Fibroblast of pulmonary artery (primary cell): ENCODE measurements at places on chromosomes 1 and 21.

- no peak for DNase-seq
Measured at GRCh38 chr1:13538832-13539231, 25.0 kb upstream of the LRRC38 start.

- DNase-seq: no peak
Measured at GRCh38 chr1:93207211-93207610, 26.7 kb downstream of the CCDC18 start.

DNA sequence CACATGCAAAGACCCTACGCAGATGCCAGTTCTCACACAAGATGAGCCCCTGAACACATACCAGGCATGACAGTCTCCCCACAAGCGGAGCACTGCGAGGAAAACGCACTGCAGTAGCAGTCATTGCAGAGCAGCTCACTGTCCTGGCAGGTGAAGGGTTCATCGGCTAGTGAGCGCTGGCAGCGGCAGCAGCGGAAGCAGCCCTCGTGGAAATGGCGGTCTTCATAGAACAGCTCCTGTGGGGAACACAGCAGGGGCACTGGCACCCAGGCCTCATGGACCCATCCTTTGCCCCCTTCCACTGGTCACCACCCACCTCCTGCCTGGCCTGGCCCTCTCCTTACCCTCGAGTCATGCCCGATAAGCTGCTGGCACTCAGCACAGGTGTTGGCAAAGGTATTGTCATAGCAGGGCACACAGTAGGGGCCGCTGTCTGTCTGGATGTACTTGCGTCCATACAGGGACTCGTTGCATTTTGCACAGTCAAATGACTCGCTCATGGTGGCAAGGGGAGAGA is 6.3 kb downstream of the FHL3 start:
- no peak for DNase-seq

DNA sequence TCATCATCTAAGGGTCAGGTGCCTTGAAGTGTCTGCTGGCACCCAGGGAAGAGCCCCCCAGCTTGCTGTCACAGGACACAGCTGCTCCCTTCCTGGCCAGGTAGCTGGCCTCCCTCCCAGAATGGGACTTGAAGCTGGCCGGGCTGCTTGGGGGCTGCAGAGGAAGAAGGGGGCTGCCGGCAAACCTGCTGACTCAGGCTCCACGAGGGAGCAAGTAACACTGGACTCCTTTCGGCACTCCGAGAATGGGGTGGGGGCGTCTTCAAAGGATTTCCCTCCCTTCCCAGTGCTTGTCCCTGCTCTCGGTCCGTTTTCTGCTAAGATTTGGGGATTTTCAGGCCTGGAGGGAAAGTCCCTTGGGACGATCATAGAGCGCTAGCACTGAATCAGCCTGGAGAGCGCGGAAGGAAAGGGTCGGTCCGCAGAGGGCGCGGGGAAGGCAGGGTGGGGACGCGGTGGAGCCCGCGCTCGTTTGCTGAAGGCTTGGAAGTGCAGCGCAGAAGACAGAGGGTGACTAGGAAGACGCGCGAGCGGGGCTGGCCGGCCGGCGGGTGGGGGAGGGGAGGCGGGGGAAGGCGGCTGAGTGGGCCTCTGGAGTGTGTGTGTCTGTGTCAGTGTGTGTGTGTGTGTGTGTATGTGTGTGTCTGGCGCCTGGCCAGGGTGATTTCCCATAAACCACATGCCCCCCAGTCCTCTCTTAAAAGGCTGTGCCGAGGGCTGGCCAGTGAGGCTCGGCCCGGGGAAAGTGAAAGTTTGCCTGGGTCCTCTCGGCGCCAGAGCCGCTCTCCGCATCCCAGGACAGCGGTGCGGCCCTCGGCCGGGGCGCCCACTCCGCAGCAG is at the start of gene CSF1:
TSS of gene CSF1 (plus strand) at position 727 of the 840 bp plus-strand sequence. CDS start 175 bp downstream, outside the sequence.
- DNase-seq: peak; percentile 95

GRCh38 chr1:14980621-14981218 is 172.8 kb upstream of the TMEM51 start:
- no peak for DNase-seq

DNA sequence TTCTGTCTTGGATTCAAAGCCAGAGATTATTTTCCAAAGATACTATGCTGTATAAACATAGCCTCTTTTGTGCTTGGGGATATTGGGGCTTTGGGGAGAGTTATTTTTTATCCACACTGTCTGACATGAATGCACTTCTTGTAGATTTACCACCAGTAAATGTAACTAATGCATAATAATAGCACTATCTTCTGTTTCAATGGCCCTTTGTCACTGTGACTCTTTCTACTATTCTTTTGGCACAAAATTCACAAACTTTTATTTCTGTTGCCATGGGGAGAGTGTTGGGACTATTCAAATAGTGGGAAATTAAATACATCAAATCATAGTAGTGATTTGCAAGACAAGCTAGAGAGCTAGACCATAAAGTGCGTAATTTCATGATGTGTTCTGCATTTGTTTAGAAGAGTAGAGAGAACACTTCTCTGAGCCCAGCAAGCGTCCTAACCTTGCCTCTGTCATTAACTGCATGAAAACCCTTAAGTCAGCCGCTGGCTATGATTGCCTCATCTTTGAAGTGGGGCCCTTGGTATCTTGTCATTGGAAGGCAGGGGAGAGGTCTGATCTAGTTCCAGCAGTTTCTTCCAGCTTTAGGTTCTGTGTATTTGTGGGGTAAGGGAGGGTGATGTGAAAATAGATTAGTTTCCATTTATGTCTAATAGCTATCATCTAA is 154.4 kb downstream of the HHAT start:
- no peak for DNase-seq

DNA sequence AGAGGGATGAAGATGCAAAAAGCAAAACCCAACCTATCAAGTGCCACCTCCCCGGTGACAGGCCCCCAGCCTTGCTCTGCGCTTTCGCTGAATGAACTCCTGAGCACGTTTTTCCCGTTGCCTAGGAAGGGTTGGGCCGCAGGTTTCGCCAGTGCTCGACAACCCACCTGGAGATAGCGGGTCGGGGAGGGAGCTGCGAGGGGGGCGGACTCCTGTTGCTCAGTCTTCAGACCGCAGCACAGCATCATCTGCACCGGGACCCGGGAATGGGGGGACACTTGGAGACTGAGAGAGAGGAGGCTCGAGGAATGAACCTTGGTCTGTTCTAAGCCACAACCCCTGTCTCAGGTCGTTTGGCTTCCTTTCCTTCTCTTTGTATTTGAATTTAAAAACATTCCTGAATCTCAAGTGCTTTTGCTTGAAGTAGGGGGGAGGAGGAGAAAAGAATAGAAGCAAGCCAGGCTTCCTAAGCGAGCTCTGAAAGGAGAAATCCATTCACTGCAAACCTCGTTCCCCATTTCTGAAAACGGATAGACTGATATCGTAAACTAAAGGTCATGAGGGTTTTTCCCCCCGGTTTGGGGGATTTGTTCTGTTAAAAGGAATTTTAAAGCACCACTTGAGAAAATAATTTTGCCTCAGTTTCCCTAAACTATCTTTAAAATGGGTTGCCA is 1.2 kb downstream of the AK5 start:
- DNase-seq: no peak

- no peak for DNase-seq
Measured at GRCh38 chr1:50129201-50129600, 20.5 kb downstream of the ELAVL4 start.

- no peak for DNase-seq
Measured at GRCh38 chr1:31976401-31976800, 37.3 kb upstream of the KHDRBS1 start.

DNA sequence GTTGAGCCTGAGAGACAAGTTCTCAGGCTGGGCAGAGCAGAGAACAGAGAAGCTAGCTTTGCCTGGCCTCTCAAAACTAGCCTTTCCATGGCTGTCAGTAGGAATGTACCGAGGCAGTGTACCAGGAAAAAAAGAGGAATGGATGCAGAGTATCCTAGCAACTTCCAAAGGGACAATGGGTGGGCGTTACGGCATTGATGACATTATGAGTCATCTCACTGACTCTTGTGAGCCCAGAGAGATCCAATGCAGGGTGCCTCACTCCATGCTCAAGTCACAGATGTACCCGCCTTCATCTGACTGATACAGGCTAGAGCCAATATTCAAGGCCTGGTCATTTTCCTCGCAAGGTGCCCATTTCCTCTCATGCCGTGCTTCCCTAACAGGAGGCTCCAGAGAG is 51.4 kb upstream of the C8B start:
- DNase-seq: no peak

- DNase-seq: peak; percentile 8
Measured at GRCh38 chr1:12095452-12096263, 32.6 kb downstream of the TNFRSF8 start.

- DNase-seq: peak; percentile 57
Measured at GRCh38 chr1:243343970-243344937, 88.4 kb downstream of the SDCCAG8 start.

DNA sequence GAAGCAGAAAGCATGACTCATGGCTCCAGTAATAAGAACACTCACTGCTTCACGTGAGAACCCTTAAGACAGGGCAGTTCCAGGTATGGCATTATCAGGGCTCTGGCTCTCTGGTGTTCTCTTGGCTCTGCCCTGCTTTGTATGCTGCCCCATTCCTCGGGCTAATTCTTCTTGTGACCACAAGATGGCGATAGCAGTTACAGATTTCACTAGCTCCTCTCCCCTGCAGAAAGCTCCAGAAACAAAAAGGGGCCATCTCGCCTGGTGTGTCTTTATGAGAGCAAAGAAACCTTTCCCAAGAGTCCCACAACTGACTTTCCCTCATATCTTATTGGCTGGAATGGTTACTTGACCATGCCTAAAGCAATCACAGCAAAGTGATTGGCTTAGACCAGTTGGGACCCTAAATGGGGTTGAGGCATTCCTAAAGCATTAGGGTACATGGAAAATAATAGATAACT is 60.1 kb downstream of the F3 start:
- peak; percentile 84 for DNase-seq

DNA sequence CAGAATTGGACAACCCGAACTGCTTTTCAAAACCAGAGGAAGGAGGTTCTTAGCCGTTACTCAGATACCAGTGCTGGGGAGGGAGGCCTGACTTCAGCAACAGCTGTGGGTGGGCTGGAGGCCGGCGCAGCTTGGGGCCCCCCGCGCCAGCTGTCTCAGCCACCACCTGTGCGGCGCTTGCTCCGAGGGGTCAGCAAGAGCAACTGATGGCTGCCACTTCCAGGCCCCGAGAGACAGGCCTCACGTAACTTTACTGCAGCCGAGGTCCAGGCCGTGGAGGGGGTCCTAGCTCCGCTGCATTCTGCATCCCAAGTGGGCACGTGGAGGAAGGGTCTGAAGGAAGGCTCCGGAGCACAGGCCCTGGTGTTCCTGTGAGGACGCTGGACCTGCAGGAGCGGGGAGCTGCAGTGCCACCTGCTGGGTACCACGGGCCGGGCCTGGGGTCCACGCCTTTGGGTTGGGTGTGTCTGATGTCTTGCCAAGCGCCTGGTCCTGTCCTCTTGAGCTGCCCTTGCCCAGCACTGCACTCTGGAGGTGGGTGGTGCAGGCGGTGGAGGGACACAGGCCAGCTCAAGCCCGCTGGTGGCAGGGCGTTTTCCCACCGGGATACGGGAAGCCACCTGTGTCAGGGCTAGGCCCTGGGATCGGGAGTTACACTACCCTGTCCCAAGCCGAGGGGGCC is 9.8 kb downstream of the THAP3 start:
- peak; percentile 42 for DNase-seq

GRCh38 chr1:43549921-43550597 is 19.4 kb downstream of the PTPRF start:
- no peak for DNase-seq

DNA sequence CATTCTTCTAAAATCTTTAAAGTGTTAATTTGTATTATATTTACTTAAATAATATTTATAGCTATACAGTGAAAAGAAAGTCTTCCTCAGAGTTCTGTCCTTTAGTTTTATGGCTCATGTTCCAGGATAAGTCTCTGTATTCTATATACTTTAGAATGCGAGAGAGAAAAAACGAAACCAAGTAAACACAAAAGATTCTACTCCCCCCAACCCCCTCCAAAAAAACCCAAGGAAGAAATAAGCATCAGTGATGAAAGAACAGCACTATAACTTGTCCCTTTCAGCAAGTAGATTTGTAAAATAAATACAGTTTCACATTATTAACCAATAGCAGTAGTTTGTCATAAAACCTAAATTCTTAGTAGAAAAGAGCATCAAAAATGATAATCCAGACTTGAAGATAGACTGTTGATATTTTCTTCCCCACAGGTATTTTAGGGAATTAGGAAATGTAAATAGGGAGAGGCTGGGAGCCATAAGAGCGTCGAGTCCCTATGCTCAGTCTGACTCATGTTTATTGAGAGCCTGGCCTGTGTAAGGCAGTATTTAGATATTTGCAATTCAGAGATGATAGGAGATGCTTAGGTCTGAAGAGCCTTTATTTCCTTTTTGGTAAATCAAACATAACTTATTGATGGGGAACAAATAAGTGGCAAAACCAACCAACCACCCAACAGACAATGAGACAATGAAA is 35.5 kb downstream of the CDC14A start:
- DNase-seq: peak; percentile 15

- no peak for DNase-seq
Measured at GRCh38 chr1:236953151-236953700, 51.0 kb downstream of the MT1HL1 start.
